NCI-H1694 (cell line): ENCODE measurements at places on chromosomes 11 and 22.

- no peak for DNase-seq
Observed at GRCh38 chr22:27404441-27404840, 397.1 kb downstream of the MN1 start.

- DNase-seq: no peak
Observed at GRCh38 chr11:117409511-117409910, 81.9 kb downstream of the CEP164 start.

GRCh38 chr11:34086554-34087283, 18.7 kb upstream of the NAT10 start:
- DNase-seq: no peak

GRCh38 chr11:85922367-85922766, 67.2 kb downstream of the CCDC83 start:
- DNase-seq: no peak

GRCh38 chr11:120564573-120565311, 53.2 kb downstream of the GRIK4 start:
- no peak for DNase-seq

DNA sequence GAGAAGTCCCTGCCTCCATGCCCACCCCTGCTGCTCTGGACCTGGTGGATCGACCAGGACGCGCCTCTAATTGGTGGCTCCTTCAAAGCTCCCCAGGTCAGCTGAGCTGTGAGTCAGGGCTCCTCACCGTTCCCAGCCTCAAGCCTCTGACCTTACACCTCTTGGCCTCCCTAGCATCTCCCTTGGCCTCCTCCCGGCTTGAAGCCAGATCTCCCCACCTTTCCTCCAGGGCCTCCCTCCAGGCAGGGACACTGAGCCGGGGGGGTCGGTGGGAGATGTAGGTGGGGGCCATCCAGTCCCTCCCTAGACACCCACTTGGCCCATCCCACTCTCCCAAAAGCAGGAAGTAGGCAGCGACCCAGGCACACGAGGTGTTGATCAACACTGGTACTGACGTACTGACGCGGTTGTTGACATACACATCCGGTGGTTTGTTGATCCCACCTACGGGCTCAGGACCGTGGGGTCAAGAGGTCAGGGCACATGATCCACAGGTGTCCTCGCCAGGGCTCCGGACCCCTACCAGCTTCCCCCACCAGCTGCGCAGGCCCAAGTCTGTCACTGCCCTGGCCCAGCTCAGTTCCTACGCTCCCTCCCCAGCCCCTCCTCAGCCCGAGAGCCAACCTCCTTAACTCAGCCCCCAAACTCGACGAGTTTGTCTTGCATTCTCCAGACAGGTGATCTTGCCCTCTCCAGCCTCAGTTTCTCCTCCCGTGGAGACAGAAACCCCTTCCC, 802 bp downstream of the ATG2A start:
- no peak for DNase-seq

GRCh38 chr22:39446239-39446721, 10.5 kb upstream of the MGAT3 start:
- no peak for DNase-seq

- no peak for DNase-seq
Observed at GRCh38 chr11:11186249-11186648, 166.8 kb downstream of the CSNK2A3 start.

DNA sequence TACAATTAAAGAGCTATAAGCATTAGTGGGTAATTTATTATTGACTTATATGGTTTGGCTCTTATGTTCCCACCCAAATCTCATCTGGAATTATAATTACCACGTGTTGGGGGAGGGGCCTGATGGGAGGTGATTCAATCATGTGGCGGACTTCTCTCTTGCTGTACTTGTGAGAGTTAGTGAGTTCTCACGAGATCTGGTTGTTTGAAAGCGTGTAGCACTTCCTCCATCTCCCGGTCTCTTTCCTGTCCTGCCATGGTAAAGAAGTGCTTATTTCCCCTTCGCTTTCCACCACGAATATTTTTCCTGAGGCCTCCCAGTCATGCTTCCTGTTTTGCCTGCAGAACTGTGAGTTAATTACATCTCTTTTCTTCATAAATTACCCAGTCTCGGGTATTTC, 28.1 kb upstream of the CHORDC1 start:
- no peak for DNase-seq

DNA sequence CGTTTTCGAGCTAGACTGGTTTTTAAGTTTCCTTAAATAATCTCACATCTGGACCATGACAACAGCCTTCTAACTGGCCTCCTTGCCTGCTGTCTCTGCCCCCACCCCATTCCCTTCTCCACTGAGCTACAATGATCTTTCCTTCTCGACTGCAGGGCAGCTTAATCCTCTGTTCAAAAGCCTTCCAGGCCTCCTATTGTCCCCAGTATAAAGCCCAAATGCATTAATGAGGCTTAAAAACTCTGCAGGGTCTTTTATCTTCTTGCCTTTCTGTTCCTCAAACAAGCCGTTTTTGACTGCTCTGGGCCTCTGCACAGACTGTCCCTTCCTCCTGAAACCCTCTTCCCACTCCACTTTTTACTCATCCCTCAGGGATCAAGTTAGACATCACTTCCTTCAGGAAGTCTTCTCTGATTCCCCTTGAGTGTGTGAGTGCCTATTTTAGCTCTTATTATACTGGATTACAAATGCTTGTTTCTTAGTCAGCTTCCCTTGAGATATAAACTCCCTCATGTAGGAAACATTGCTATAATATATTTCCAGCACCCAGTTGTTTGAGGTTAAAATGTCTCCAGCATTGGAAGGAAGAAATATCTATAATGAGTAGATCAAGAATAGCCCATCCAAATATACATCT, 23.6 kb upstream of the PAMR1 start:
- no peak for DNase-seq

DNA sequence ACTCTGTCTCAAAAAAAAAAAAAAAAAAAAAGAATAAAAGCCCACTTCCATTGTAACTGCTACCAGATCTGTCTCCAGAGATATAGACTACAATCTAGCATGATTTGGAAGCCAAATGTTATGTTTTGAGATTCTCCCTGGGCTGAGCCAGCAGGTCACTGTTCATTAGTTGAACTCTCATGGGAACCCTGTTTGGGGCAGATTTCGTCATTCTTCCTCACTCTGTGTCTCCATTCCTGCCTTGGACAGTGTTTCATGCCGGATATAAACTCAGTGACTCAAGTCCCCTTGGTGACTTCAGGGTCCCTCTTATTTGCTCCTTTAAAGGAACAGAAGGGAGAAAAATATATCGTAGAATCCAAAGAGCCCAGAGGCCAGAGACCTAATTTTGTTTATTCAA, 378.1 kb downstream of the LARGE1 start:
- DNase-seq: no peak

DNA sequence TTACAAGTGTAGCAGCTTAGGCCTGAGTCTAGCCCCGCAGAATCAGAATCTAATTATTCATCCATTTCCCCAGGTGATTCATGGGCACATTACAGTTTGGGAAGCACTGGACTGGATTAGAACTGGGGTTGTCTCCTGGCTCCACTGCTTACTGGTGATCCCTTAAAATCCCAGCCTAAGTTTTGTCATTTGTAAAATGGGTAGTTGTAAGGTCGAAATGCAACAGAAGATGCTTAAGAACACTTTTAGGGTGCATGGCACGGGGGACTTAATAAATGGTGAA, 1.3 kb downstream of the STX3 start:
- no peak for DNase-seq

DNA sequence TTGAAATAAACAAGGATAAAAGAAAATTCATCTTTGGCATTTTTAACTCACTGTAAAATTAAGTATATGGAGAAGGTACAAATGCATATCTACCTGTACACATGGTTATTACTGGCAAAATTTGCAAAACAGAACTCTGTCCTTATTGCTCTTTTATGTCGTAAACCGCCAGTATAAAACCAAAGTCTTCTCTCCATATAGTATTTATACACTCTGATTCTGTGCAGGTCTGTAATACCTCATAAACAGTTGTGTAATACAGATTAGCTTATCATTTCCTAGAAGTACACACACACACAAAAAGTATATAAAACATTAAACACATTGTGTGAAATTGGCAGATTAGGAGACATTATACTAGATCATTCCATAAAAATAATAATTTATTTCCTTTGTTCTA, 406.6 kb upstream of the ANO3 start:
- DNase-seq: no peak

- DNase-seq: no peak
Observed at GRCh38 chr11:121626980-121627379, 174.2 kb upstream of the SORL1-AS1 start.

DNA sequence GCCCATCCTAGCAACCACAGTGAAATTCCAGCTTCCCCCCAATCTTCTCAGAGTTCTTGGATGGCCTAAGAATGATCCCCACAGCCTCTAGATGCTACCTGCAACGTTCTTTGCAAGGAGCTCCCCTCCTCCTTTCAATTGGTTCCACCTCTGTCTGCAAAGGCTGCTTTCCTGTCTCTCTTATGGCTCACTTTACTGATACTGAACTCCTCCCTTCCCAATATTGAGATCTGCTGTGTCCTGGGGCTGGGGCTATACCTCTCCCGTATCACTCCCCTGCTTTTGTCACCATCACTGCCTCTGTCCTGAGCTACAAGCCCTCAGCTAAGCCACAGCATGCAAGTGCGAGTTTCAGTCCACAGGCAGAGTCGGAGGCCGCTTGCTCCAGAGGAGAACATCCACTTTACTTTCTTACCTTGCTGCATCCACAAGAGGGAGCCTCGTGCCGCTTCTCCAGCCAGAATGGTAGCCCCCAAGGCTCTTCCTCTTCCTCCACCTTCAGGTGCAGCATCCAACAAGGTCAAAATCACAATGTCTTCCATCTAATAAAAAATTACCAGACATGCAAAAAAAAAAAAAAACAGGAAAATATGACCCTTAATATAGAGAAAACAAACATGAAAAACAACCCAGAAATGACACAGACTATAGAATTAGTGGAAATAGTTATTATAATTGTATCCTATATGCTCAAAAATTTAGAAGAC, 48.6 kb upstream of the TMEM45B start:
- no peak for DNase-seq

DNA sequence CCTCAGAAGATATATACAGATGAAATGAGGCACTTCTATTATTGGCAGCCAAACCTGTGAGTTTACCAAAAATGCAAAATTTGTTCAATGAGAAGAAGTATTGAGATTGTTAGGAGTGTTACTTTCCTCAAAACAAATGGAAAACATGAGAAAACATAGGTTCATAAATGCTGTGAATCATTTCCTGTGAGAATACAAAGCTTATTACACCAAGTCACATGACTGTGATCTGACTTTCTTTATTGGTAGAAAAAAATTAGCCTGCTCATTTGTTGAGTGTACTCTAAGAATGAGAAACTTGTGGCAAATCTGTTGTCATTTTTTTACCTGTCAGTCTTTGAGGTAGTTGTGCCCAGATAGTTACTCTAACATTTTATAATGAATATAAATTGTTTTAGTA, 215.1 kb downstream of the TMEM135 start:
- no peak for DNase-seq

GRCh38 chr22:22925805-22926369, 38.3 kb downstream of the IGLL5 start:
- no peak for DNase-seq

DNA sequence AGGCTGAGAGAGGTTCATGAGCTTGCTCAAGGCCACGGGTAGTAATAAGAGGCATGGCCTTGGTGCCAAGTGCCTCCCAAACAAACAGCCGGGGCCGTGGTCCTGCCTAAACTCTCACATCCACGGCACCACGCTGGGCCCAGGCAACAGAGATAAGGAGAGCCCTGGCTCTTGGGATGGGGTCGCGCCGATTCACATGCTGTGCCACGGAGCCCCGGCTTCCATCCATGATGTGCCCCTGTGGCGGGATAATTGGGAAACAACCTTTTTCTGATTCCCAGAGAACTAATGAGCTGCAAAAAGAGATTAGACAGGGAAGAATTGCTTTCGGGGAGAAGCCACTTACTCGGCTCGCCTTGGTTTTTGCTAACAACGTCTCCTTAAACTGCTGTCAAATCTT, 22.0 kb downstream of the TP53AIP1 start:
- DNase-seq: no peak

DNA sequence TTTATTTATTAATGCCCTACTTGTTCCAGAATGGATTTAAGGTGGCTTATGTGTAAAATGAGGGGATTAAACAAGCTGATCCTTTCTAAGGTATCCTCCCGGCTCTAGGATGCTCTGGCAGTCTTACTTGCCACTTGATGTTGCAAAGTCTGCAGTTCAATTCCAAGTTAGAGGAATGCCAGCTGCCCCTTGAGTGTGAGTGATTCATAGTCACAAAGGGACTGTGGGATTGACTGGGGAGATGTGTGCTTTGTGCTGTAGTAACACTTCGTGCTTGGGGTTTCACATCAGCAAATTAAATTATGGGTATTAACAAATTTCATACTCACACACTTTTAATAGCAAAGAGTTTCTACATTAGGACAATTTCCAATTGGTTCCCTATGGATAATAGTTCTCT, 550.8 kb upstream of the CADM1 start:
- no peak for DNase-seq

DNA sequence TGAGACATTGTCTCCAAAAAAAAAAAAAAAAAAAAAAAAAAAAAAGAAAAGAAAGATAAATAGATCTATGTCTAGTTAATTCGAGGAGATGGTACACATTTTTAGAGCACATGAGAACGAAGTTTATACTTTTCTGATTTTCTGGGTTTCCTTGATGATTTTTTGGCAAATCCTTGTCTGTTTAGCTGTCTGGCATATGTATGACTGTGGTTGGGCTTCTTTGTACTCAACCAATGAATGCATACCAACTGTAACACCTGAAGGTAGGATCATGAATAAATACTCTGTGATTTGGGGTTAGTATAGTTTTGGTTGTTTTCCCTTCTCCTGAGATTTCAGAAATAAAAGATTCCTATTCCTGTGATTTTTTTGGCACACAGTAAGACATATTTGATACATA, 63.1 kb downstream of the ARHGEF12 start:
- no peak for DNase-seq

DNA sequence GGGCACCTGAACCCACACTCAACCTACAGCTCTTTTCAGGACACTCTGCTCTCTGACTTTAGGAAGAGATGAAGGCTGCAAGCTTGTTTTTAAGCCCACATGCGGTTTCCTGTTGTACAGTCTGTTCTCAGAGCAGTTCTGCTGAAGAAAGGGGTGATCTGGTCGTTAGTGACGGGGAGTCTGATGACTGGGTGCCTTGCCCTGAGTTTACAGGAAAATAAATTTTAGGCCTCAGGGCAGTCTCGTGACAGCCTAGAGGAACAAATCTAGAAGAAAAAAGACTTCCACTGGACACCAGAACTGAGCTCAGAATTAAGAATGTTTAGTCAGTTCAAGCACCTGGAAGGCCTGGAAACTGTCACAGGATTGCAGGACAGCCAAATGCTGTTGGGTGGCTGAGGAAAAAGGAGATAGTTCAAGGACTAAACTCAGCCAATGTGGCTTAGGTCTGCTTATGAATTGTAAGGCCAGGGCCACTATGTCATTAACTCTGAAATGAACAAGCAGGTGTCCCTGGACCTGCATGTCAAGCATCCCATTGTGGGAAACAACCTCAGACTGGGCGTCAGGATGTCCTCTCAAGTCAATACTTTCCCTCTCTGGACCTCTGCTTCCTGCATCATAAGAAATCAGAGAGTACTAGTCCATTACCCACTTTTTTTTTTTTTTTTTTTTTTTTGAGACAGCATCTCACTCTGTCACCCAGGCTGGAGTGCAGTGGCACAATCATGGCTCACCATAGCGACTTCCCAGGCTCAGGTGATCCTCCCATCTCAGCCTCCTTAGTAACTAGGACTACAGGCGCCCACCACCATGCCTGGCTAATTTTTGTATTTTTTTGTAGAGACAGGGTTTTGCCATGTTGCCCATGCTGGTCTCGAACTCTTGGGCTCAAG, 5.7 kb downstream of the PIK3IP1 start:
- no peak for DNase-seq

- no peak for DNase-seq
Observed at GRCh38 chr22:41000941-41001721, 50.0 kb downstream of the RBX1 start.

GRCh38 chr11:127000981-127001380, 411 bp upstream of the KIRREL3 start:
- no peak for DNase-seq
